ENCODE measurements at places on chromosomes 1 and 21.

- no peak for DNase-seq
Observed at GRCh38 chr1:204108312-204109141, 35.6 kb downstream of the SOX13 start.

DNA sequence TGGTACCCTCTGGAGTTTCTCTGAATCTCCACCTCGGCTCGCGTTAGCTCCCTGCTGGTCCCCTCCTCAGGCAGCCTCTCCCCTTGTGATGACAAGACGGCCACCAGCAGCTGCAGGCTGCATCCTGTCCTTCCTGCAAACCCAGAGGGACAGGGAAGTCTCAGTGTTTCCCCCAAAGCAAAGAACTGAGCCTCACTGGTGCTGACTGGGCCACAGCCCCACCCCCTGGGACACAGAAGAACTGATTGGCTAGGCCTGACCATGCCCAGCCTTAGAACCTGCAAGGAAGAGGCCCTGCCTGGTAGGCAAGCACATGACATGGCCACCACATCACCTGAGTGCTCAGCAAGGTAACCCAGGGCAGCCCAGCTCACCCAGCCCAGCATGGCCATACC, 34.6 kb downstream of the TMEM51 start:
- DNase-seq = no peak

DNA sequence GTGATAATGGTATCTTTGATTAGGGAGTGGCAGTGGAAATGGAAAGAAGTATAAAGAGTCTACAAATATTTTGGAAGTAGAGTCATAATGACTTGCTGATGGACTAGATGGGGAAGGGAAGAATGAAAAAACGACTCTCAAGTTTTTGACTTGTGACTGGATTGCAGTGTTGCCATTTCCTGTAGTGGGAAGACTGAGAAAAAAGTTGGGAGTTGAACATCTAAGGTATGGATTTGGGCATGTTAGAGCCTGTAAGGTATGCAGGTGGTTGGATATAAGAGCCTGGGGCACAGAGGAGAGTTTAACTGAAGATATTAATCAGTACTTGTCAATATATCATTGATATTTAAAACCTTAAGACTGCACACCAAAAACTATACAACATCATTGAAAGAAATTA, 19.4 kb downstream of the DNM3 start:
- DNase-seq = no peak

- no peak for DNase-seq
Observed at GRCh38 chr1:78640462-78640861, 9.2 kb upstream of the IFI44 start.

DNA sequence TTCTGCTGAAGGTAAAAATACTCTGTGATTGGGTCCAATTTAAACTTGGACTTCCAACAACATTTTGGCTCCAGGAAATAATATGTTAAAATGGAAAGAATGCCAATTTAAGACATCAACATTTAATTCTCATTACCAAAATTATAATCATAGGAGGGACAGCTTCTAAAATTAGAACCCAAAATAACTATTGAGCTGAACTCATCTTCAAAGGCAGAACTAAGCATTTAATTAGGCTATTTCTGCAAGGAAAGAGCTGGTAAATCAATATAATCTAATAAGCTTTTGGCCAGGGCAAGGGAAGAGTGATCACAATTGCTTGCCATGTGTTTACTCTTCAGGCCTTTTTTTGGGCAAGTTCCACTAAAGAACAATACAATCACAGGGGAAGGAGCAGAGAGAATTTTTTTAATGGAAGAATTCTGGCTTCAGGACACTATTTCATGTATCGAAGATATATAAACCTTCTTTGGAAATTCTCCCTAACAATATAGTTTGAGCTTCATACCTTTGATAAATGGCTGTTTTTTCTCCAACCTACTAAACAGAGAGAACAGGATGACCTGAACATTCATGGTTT, 133.1 kb upstream of the PTBP2 start:
- DNase-seq = no peak

DNA sequence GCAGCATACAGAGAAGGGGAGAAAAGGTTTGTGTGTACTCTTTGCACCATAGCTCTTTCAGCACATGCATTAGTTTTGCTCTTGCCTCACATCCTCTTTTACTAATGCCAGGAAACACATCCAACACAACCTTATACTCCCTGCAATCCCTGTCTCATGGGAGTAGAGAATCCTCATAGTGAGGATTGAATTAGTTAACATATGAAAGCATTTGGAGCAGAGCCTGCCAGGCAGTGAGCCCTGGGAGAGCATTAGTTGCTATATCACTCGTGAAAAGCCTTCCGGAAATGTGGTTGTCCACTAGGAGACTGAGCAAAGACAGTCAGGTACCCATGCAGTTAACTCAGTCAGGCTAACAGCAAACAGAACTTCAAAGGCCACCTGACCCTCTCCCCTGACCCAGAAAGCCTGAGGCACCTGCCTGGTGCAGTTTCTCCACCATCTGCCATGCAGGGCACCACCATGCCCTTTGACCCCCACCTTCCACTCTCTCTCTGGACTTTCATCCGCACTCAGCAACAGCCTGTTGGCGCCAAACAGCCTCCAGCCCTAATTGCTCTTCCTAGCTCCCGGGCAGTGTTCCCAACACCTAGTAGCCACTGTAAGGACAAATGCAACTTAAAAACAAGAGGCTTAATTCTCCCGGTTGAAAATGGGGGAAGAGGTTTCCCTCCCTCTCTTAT, 14.9 kb upstream of the AGT start:
- DNase-seq = no peak

GRCh38 chr1:79585801-79586200, 579.3 kb upstream of the ADGRL4 start:
- DNase-seq = no peak

DNA sequence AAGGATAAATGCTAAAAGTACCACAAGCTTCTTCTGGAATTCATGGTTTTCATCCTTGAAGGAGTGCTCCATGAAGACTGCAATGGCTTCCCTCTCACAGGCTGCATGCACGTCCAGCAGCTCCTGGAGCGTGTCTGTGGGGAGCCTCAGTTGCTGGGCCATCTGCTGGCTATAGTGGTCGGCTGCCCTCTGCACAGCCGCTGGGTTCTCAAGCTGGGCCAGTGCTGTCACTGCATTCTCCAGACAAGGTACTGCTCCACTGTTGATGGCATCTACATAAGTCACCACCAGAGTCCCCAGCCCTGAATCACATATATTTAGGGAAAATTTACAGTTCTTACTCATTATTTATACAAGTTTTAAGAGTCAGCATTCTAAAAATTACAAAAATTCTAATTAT, 8.7 kb downstream of the GBP4 start:
- no peak for DNase-seq

GRCh38 chr1:212070720-212071302, 35.3 kb downstream of the DTL start:
- no peak for DNase-seq

- DNase-seq = no peak
Observed at GRCh38 chr1:188137221-188137620, 1308.5 kb downstream of the PLA2G4A start.

- DNase-seq = no peak
Observed at GRCh38 chr1:163528710-163529348, 207.1 kb downstream of the NUF2 start.

DNA sequence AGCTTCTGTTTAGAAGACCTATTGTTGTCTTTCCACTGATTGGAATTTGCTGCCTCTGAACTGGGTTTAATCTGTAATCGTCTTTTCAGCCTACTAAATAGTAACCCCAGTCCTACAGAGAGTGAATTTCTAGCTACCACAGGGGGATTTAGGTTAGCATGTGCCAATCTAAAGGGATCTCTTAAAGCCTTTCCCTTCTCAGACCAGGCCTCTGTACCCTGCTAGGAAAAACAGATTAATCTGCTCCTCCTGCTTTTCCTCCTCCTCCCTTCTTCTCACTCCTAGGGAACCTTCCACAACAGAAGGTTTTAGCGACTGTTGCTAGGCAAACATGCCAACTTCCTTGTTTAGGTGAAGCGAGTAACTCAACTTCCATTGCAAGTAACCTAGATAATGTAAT, 1.3 kb upstream of the RC3H1 start:
- DNase-seq = no peak

DNA sequence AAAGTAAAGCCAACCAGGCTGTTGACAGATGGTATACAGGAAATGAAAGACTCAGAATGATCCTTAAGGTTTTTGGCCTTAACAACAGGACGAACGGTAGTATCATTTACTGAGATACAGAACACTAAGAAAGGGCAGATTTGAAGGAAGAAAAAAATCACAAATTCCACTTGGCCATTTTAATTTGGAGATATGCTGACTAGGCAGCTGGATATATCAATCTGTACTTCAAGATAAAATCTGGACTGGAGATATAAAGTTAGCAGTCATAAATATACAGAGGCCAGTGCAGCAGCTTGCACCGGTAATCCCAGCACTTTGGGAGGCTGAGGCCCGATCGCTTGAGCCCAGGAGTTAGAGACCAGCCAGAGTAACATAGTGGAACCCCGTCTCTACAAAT, 1.3 kb downstream of the NVL start:
- DNase-seq = no peak
